SHP77 treated with DMSO at 0.1 percent for 48 hours (cell line): ENCODE measurements at places on chromosomes 16 and 17.

DNA sequence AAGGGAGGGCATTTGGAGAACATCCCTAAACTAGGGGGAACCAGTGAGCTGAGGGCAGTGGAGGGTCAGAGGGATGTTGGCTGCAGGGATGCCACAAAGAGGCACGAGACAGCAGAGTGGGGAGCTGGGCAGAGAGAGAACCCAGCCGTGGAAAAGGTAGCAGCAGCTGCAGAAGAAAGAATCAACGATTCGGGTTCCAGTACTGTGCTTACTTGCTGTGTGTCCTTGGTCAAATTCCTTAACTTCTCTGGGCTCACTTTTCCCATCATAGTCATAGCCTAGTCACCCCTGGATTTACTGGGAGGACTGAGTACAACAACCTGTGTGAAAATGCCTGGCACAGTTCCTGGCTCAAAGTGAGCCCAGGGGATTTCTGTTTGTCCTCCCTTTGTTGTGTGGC, 12.8 kb upstream of the MMP2 start:
- DNase-seq = no peak

GRCh38 chr17:45147581-45148182, 593 bp upstream of the HEXIM1 start:
- DNase-seq = peak; percentile 81

DNA sequence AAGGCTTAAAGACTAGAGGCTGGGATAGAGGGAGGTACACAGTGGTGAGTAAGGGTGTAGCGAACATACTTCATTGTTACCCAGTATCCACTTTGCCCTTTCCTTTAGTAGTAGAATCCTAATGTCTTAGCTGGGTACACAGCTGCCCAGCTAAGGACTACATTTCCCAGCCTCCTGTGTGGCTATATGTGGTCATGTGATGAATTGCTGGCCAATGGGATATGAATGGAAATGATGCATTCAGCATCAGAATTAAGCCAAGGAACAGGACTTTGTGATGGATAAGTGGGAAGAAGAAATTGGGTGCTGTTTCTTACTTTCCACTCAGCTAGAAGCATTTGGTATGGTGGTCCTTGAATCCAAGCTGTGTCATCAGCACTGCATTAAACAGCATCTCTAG, 55.9 kb downstream of the FOXL1 start:
- DNase-seq = no peak

DNA sequence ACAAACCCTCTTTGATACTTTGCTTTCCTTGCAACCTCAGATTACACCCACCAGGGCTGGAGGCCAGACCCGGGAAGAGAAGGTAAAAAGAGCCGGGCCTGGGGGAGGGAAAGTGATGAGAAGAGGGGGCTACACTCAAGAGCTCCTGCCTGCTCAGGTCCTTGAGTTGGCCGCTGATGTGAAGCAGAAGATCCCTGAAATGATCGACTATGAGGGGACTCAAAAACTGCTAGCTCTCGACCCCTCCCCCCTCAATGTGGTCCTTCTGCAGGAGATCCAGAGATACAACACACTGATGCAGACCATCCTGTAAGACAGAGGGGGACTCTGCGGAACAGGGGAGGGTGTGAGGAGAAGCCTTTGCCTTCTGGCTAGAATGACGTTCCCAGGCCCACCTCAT, 2.8 kb upstream of the KDM6B start:
- DNase-seq = no peak

DNA sequence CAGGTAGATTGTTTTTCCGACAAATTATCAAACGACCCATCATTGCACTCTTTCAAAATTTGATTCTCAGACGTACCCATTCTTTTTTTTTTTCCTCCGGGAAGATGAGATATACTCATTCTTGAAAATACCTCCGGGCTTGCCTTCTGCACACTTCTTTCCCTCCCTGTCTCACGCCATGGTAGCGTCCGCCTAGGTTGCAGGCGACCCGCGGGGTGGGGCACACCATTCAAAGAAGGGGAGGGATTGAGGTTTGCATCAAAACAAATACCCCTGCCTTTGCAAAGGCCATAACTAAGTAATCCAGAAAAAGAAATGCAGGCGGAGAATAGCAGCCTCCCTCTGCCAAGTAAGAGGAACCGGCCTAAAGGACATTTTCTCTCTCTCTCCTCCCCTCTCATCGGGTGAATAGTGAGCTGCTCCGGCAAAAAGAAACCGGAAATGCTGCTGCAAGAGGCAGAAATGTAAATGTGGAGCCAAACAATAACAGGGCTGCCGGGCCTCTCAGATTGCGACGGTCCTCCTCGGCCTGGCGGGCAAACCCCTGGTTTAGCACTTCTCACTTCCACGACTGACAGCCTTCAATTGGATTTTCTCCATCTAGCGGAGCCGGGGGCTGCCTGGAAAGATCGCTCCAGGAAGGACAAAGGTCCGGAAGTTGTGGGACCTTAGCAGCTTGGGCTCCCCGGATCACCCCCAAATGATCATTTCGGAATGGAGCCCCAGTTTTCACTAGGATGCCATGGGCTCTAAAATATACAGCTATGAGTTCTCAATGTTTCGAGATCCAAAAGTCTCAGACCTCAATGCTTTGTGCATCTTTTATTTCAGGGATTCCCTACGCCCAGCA, 843 bp downstream of the TP53 start:
- DNase-seq = peak; percentile 97

GRCh38 chr17:78664476-78665386, 87.5 kb upstream of the DNAH17 start:
- DNase-seq = peak; percentile 34

DNA sequence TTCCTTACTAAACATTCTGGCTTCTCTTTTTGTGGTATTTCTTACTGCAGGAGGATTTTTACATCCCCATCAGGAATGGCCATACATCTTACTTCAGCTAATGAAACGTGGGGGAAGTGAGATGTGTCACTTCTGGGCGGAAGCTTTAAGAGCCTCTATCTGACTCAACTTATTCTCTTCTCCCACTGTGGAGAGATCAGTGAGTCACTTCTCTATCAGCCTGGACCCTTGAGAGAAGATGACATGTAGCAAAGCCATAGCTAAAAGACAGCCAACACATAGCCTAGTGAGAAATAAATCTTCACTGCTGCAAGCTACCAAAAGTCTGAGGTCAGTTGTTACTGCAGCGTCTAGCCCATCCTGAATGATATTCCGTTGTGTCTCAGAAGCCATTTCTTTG, 1066.7 kb upstream of the RBFOX1 start:
- no peak for DNase-seq

- no peak for DNase-seq
These were observed 360.4 kb downstream of the SEC14L1 start for GRCh38 chr17:77501101-77501566.

GRCh38 chr17:42508426-42509165, 27.4 kb upstream of the NAGLU start:
- DNase-seq = no peak

GRCh38 chr16:3019594-3020246, 448 bp upstream of the TNFRSF12A start:
- no peak for DNase-seq

GRCh38 chr17:48610282-48611211, at the start of gene HOXB7:
Gene HOXB7, minus strand, starts transcription at chr17:48611017. Its CDS starts 99 bp downstream, at chr17:48610918.
- peak; percentile 47 for DNase-seq

GRCh38 chr16:64428463-64429113, 693.3 kb downstream of the CDH11 start:
- no peak for DNase-seq

- no peak for DNase-seq
These were observed 28.5 kb upstream of the MAF start for GRCh38 chr16:79628988-79629387.

- peak; percentile 20 for DNase-seq
These were observed 117.4 kb downstream of the IRF8 start for GRCh38 chr16:86016201-86016965.

DNA sequence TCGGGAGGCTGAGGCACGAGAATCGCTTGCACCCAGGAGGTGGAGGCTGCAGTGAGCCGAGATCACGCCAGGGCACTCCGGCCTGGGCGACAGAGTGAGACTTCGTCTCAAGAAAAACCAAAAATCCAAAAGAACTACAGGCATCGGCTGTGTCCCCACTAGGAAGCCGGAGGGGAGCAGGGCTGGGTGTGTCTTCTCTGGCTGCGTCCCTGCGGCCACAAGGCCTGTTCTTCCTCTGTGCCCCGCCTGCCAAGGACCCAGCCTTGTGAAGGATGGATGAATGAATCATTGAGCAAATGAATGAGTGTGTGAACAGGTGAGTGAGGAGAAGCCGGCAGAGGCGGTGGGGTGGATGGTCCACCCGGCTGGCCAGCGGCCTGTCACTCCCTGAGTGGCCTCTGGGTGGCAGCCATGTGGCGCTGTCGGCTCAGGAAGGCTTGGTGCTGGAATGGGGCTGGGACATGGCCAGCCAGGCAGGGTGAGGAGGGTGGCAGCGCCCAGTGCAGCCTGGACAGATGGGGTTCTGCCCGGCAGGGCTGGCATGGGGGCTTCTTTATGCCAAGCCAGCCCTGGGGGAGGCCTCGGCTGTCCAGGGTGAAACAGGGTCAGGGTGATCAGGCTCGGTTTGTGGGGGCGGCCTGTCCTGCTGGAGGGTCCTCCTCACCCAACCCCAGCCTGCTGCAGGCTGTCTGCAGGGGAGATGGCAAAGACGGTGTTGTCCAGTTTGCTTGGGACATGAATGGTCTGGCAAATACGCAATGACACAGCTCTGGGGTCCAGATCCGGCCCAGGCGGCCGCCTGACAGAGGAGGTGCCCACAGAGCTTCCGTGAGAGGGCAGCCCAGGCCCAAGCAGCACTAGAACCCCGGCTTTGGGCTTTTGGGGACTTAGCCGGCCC, 21.7 kb downstream of the SLC25A10 start:
- peak; percentile 91 for DNase-seq

GRCh38 chr16:47448830-47449575, 11.9 kb downstream of the ITFG1 start:
- DNase-seq = no peak

DNA sequence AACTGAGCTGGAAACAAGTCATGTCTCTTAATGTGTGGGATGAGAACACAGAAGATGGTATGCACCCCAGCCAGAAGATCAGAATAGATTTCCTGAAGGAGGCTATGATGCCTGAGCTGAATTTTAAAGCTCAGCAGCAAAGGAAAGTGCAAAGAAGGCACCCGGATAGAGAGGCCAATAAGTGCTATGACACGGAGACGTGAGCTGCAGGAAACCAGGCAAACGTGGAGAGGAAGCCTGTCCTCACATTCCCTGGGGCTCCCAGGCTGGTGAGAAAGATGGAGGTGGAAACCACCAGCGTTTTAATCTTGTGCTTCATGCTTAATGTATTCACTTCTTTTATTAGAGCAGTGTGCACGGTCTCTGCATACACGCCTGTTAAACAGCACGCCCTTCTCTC, 302.1 kb downstream of the HAPSTR1 start:
- no peak for DNase-seq
